Activated CD4-positive, alpha-beta memory T cell treated with anti-CD3 and anti-CD28 coated beads for 36 hours (primary cell): ENCODE measurements at places on chromosomes 6 and 20. TPM values are rescaled to one million over a fixed set of nuclear protein-coding genes. Genes with fewer than 3 reads are reported as not detected.

Gene KIF3B
- 39.4 TPM for total RNA-seq

DNA sequence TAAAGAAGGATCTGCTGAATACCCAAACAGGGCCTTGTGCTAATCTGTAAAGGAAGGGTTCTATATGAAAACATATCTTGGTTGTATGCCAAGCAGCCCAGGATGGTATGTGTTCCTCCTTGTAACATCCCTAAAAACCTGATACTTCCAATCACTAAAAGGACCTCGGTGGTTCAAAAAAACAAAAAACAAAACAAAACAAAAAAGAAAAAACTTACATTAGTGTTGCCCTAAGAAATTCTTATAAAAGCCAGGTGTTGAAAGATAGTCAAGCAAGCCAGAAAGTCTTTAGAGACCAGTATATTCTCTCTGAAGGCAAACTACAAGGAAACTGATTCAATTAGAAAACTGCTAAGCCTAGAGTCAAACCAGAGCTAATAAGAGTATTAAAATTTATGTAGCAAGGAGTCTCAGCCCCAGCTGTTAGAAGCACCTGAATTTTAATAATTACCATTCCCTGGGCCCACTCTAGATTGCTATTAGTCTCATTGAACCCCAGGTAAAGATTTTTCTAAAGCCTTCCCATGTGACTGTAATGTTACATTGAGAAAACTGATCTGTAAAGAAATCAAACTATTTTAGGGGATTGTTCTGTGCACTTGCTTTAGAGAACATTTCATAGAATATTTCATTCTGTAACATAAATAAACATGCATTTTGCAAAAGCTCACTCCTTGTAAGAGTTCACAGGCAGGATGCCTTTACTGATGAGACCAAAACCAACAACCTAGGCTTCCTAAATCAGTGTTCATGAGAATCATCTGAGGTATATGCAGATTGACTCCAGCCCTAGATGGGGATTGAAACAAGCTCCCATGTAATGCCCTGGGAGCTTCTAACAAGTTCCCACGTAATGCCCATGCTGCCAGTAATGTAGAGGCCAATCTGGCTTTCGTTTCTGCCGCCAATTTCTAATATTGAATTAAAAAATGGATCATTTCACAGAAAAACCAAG lies 95.2 kb upstream of the BTN3A2 start:
- no peak for DNase-seq

Gene CPXM1
- 2.9 TPM for total RNA-seq

GRCh38 chr6:2651961-2652360 lies 98.8 kb downstream of the MYLK4 start:
- DNase-seq, result no peak

GRCh38 chr6:138537106-138537505 lies 37.8 kb upstream of the NHSL1 start:
- DNase-seq, result no peak

DNA sequence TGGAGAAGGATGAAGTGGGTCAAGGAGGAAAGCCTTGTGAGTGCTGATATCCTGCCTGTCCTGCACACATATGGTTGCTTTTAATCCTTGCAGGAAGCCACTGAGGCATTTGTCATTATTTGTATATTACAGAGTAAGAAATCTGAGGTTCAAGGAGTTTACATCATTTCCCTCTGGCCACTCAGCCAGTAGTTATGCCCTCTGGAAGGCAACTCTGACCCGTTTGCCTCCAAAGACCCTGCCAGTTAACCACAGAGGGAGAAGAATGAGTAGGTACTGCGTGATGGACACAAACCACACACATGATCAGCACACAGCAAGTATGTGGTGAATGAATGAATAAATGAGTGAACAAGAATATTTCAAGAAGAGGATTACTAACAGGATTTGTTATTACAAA lies 7.9 kb upstream of the FAM210B start:
- DNase-seq, result no peak

DNA sequence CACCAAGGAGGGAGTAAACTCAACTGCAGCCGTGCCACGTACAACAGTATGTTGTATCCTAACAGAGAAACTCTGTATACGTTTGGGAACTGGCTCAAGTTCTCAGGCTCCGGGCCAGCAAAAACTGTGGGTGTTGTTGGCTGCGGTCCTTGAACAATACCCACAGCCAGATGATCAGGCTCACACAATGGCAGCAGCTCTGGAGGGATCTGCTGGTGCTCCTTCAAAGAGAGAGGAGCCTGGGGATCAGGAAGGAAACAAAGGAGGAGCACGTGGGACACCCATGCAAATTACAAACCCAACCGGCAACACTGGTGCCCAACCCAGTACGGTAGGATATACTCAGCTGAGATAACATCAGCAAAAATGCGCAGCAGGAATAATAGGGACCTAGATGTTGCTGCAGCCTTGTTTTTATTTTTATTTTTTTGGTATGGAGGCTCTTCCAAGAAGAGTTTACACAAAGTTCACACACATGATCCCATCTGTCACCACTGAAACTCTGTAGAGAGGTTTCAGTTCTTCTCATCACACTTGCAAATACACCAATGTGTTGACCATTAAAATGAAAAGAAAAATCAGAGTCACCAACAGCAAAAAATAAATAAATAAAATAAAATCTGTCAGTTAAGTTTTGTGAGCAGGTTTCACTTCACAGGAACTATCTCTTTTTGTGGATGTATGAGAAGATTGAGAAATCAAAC lies 41.2 kb upstream of the PDE10A start:
- DNase-seq, result no peak

- DNase-seq, result no peak
Measured at GRCh38 chr6:160464744-160465143, 116.6 kb downstream of the SLC22A3 start.

DNA sequence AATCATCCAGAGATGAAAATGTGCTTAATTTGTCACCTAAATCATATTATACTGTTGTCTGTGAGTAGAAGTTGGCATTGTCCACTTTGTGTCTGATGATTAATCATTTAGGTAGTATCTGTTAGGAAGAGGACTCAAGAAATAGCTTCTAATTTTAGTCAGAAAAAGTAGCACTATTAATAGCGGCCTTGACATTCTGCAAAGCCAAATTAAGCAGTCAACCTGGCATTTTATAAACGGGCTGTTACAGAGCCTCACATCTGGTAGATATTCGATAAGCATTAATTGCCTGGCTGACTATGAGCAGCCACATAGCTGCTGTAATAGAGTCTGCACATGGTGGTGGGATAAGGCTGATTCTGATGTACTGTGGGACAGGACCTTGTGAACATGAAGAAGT lies 99.5 kb downstream of the KLHL32 start:
- no peak for DNase-seq

Gene COL9A3
- not detected for total RNA-seq

Gene FARS2
- total RNA-seq, result 23.7 TPM

DNA sequence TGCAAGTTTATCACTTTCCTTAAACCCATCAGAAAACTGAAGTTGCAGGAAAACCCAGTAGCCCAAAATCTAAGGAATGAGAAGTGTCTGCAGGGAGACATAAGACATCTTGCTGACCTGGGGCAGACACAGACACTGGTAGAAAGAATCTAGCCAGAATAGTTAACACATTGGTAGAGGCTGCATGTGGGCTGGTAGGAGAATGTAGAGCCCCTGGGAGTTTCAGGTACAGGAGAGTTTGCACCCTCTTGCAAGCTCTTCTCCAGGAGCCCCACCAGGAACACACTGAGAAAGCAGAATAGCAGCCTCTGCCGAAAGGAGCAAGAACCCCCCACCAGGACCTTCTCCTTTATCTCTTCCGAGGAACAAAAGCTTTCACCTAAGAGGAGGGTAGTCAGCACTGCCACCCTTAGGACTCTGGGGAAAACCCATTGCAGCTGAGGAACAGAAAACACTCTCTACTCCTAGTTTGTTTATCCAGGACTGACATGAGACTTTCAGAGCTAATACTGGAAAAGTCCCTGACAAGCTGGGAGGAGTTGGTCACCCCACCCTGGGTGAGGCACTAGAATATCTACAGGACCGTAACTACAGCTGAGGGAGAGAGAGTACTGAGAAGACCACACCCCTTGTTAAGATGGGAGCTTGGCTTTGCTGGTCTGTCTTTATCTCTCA lies 10.5 kb upstream of the OGFRL1 start:
- no peak for DNase-seq

GRCh38 chr6:111741177-111741952 lies 131.9 kb downstream of the FYN start:
- no peak for DNase-seq

DNA sequence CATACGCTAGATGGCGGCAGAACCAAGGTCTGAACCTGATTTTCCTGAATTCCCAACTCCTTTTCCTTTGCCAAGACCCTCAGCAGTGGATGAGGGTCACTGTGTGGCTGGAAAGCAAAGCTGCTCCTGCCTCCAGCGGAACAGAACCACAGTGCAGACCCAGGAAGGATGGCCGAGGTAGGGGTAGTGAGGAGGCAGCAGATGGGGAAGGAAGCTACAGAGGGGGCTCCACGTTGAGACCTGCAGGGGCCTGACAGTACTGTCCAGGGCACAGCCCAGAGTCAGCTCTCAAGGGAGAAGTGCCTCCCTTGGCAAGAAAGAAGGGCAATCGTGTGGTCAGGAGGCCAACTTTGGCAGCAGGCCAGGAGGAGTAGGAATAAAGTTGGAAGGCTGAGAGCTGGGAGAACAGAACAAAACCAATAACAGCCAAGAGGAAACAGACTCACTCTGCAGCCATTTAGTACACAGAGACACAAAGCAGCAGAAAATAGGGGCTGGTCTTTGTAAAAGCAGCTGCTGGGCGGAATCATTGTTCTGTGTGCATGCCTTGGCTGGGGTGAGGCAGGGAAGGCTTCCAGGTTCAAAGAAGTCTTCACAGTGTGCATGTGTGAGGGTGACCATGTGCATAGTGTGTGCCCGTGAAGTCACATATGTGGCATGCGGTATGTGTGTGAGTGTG lies 3.1 kb downstream of the GABRR2 start:
- no peak for DNase-seq

GRCh38 chr20:21102603-21103311 lies 3.4 kb downstream of the LINC00237 start:
- DNase-seq, result peak; percentile 54

DNA sequence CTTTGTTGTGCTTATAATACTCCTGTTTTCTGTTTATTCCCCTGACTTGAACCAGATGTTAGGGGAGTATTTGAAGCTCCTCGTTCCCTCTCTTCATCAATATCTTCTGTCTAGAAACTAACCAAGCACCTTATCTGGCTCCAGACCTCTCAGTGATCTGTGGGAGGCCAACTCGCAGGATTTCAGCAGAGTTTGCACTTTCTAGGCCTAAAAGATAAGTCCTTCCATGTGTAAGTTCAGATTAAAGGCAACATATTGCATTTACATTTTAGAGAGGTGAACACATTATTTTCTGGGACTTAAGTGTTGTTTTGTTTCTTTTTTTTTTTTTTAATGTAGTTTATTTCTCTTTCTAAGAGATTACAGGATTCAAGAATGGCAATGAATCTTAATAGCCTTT lies 139.4 kb upstream of the AKAP12 start:
- DNase-seq, result no peak

DNA sequence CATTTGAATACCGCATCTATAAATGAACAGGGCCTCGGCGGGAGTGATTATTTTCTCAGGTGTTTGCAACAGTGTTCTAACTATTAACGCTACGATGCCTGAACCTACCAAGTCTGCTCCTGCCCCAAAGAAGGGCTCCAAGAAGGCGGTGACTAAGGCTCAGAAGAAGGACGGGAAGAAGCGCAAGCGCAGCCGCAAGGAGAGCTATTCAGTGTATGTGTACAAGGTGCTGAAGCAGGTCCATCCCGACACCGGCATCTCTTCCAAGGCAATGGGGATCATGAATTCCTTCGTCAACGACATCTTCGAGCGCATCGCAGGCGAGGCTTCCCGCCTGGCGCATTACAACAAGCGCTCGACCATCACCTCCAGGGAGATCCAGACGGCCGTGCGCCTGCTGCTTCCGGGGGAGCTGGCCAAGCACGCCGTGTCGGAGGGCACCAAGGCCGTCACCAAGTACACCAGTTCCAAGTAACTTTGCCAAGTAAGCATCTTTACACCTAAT lies 70.9 kb downstream of the HFE start:
- peak; percentile 92 for DNase-seq

Gene BPIFB4
- not detected for total RNA-seq

DNA sequence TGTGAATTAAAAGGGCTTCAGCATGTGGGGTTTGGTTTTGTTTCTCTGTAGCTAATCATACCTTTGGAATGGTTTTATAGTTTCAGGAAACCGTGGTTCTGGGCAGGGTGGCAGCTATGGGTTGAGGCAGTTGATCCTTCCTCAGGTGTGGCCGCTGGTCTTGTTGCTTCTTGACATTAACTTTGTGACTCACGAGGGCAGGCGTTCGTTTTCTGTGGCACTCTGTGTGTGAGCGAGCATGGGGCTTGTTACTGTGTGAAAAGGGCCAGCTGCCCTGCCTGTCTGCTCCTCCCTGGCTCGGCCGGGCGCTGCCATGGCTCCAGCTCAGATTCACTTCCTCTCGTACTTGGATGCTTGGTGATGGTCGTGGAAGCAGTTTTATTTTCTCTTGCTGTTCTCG lies 16.2 kb downstream of the DNAJC5 start:
- no peak for DNase-seq

GRCh38 chr6:87837444-87837843 lies 135.4 kb upstream of the AKIRIN2 start:
- DNase-seq, result no peak

- DNase-seq, result no peak
Measured at GRCh38 chr6:147438758-147439528, 69.5 kb upstream of the SAMD5 start.

DNA sequence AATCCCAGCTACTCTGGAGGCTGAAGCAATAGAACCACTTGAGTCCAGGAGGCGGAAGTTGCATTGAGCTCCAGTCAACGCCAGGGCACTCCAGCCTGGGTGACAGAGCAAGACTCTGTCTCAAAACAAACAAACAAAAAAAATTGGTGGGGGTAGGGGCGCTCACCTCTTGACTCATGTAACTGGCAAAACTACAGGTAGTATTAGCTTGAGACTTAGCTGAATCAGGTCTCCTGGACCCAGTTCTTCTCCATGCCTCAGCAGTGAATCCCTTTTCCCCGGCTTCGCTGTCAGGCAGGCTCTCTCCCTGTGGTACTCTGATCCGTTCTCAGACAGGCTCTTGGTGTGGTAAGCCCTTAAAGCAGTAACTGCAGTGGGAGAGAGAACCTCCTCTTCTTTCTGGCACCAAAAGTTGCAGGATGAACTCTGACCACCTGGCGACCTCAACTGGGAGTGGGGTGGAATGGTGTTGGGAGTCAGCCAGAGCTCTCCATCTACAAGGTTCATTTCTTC lies 12.9 kb downstream of the SLC9A8 start:
- DNase-seq, result no peak

DNA sequence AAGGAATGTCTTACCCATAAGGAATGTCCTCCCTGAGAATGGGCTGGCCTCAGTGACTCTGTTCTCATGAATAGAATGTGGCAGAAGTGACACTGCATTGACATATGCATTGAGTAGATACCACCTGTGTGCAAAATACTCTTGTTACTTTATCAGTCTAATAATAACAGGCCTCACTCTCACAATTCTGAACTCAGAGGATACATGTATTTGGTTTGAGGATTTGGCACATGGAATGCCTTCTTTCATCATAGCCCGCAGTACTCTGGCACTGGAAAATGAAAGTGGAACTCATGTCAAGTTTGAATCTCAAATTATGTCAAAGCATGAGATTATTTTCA lies 52.9 kb upstream of the PLCB4 start:
- no peak for DNase-seq
